ENCODE measurements at places on chromosomes 5 and 9.

DNA sequence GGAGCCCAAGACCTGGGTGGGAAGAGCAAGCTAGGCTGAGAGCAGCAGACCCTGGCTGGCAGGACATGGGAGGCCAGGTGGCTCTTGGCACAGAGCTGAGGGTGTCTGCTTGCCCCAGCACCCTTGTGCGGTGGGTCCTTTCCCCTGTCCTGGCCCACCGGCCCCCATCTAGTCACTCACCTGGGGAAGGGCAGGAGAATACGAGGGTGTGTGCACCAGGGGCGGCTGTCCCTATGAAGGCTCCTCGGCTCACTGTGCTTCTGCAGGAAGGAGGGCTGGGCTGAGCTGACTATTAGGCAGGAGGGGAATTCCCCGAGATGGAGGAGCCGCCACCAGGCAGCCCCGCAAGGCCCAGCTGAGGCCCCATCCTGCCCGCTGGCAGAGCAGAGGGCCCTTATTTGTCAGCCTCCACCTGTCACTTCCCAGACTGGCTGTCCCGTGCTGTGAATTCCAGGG lies 6.1 kb upstream of the TNIP1 start:
- no peak for DNase-seq

DNA sequence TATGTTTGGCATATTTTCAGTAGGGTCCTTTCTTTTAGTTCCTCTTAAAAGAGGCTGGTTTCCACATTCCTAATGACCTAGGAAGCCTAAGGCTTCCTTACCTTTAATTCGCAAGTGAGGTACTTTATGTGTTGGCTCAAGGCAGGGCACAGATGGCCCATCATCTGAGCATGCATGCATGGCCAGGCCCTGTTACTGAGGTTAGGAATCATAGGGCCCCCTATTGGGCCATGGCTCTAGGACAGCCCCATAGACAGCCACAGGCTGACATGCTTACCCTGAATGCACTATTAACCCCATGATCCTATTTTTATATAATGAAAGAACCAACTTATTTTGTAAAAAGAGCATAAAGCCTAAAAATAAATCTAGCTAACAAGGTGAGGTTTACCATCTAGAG lies 271.4 kb downstream of the ELAVL2 start:
- no peak for DNase-seq

DNA sequence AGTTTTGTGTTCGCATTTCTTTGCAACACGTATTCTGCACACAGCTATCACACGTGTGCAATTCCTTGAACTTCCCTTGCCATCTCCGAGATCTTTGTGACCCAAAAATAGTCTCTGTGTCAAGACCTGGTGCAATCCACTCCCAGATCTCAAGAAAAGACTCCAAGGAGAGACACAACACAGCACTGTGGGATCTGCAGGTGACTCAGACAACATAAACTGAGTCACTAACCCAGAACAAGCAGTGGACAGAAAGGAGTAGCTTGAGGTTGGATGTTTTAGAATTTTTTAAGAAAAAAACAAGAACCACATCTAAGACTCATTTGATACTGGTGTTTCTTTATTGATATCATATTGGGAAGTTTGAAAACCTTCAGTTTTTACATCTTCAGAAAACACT lies 396.9 kb downstream of the AGTPBP1 start:
- DNase-seq, result no peak

DNA sequence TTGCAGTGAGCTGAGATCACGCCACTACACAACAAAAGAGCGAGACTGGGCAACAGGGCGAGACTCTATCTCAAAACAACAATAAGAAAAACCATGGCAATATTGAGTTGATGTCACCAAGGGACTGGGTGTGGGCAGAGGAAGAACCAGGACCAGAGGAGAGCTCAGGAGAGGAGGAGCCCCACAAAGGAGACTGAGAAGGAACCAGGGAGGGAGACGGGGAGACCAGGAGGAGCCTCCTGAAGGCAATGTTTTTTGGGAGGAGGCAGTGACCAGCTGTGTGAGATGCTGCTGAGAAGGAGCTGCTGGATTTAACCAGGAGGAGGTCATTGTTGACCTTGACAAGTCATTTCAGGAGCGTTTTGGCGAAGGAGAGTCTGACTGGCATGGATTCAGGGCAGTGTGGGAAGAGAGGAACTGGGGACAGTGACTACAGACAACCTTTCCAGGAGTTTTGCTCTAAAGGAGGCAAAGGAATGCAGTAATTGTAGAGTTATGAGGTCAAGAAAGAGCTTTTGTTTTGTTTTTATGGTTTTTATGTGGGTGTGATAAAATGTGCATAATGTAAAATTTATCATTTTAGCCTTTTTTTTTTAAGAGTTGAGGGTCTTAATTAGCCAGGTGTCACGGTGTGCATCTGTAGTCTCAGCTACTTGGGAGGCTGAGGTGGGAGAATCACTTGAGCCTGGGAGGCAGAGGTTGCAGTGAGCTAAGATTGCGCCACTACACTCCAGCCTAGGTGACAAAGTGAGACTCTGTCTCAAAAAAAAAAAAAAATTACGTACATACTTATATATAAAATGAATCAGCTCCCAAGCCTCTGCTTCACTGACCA lies 17.9 kb downstream of the TRUB2 start:
- no peak for DNase-seq

- no peak for DNase-seq
Measured at GRCh38 chr9:37464426-37465248, 613 bp downstream of the ZBTB5 start.

- DNase-seq, result no peak
Measured at GRCh38 chr5:169063316-169063953, 237.5 kb downstream of the SLIT3 start.

DNA sequence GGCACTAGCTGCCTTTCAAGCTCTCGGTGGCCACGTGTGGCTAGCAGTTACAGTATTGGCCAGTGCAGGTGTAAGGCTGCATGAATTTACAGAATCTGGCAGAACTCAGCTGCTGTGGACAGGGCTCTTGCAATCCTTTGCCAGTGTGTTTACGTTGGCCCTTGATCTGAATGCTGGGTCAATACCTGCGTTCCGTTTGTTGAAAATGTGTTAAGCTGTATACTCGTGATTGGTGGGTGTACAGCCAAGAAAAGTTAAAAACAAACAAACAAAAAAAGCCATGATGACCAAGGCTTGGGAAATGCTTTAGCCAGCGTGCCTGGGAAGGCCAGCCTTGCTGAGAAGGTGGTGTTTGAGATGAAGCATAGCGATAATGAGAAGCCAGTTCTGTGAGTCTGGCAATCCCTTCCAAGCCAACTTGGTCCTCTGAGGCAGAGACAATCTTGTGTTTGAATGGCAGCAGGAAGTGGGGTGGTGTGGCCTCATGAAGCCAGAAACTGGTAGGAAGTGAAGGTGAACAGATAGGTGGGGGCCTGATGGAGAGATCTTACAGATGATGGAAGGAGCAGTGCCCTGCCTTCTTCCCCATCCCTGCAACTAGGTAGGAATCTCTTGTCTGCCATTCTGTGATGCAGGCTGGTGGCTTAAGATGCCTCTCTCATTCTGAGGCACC lies 820 bp upstream of the CFAP90 start:
- DNase-seq, result no peak

- DNase-seq, result no peak
Measured at GRCh38 chr5:84292788-84293653, 91.7 kb downstream of the EDIL3 start.

DNA sequence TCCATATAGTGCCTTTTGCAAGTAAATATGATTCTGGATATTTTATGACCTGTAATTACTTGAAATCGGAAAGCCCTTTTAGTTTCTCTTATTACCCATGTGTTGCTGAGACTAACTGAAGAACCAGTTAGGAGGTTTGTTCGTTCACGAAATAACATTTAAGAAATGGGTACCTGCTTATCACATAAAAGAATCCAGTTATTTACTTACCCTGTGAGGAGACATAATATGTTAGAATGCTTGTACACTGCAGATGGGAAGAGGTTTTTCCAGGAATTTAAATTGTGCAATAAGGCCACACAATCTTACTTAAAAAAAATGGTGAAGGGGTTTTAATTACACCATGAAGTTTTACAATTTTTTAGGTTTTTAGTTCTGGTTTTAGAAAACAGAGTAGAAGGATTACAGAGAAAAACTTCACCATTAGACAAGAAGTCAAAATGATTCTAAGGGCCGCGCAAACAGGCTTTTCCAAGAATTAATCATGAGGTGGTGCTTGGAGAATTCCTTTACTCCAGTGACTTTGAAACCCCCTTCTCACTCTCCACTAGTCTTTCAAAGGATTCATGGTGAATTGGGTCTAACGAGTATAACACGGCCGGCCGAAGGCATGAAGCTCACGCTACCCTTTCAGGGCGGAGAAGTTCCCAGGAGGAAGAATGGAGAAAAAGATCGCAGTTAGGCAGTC lies 1.1 kb upstream of the PTGER4 start:
- DNase-seq, result no peak

DNA sequence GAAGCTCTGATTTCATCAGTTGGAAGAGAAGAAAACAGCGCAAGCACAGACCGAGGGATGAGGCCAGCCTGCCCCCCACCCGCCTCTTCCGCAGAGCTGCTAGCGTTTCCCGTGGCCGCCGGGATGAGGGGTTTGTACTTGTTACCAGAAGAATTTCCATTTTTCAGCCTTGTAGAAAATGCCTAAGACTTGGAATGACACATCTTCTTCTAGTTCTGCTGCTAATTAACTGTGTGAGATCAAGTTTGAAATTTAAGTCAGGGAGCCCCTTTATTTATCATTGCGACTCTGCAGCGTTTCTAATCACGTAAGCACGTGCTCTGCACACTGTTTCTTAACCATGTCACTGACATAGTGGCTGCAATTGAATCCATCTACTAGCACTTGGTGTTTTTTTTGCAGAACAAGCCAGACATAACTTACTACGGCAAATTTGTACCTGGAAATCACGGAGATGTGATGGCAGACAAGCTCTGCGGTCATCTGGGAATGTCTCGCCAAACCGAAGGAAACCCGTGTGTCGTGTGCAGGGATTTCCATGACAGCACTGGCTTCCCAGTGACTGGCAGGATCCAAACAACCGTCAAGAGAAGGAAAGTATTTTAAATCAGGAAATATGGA lies 41.8 kb upstream of the ROR2 start:
- peak; percentile 25 for DNase-seq

GRCh38 chr9:79883073-79883645 lies 311.4 kb downstream of the TLE4 start:
- DNase-seq, result no peak

- no peak for DNase-seq
Measured at GRCh38 chr5:65102371-65102975, 333.7 kb downstream of the CWC27 start.

DNA sequence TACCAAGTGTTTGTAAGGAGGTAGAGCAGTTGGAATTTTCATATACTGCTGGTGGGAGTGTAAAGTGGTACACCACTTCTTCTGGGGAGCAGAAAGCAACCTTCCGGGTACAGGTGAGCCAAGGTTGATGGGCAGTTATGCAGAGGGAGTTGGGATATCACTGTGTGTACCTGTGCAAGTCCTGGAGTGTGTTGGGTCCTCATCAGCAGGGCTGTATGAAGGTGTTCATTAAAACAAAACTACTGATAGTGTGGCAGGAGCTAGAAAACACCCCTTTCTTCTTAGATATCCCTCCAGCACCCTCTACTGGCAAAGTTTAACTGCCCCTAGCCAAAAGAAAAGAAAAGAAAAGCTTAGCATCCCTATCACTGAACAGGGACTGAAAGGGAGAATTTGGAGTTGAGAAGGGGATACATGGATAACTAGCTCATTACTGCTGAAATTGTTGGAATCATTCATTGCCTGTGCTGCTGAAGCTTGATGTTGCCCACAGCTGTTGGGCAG lies 10.7 kb downstream of the MARCHF6 start:
- no peak for DNase-seq

DNA sequence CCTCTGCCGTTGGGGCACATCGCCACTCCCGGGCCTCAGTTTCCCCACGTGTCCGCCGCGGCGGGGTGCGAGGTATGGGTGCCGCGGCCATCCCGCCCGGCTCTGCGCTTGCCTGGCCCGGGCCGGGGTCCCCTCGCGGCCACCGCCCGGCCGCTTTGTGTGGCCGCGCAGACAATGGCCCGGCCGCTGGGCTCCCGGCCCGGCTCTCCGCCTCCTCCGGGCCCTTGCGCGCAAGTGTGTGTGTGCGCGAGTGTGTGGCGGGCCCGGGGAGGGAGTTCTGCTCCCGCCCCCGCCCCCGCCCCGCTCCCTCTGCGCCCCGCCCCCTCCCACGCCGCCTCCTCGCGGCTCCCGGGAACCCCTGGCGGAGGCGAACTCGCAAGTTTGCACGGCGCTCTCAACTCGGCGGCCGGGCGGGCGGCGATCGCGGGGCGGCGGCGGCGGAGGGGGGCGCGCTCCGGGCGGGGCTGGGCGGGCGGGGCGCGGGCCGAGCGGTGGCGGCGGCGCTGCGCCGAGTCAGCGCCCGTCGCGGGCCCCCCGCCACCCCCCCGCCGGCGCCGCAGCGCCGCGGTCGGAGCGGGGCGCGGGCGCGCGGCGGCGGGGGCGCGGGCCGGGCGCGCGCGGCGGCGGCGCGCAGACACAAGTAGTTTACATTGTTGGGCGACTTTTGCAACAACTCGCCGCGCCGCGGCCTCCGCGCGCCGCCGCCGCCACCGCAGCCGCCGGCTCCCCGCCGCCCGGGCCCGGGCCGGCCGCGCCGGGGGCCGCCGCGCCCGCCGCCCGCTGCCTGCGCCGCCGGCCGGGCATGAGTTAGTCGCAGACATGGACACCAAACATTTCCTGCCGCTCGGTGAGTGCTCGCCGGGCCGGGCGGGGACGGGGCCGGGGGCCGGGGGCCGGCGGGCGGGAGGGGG lies at the start of gene RXRA:
RXRA (plus strand) TSS at position 643 of the 911 bp plus-strand sequence; CDS start at position 820, 177 bp downstream.
- DNase-seq, result peak; percentile 82

- DNase-seq, result no peak
Measured at GRCh38 chr5:15951550-15951949, 228.0 kb downstream of the MARCHF11 start.

GRCh38 chr5:78661691-78662090 lies 13.1 kb upstream of the LHFPL2 start:
- no peak for DNase-seq

- no peak for DNase-seq
Measured at GRCh38 chr5:139068060-139068459, 130.1 kb downstream of the SIL1 start.

All from fibroblast of skin of left biceps (primary cell).